Adrenal gland (tissue), 19 donors: ENCODE measurements at places on chromosomes 4 and X.

- DNase-seq: no peak
Observed at GRCh38 chr4:40908297-40908696, 158.5 kb downstream of the NSUN7 start.

DNA sequence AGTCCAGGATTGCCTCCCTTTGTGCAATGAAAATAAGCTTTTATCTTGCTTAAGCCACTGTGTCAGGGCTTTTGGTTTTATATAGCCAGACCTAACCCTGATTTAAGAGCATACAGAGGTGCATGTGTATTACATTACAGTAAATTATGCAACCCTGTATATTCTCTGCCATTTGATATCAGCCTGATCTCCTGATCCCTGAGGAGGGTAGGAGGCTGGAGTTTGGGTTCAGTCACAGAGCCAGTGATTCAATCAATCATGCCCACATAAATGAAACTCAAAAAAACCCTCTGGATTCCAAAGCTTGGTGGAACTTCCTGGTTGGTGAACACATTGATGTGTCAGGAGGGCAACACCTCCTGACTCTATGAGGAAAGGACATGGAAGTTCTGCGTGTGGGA lies 7.3 kb upstream of the KLHL8 start:
- no peak for DNase-seq

DNA sequence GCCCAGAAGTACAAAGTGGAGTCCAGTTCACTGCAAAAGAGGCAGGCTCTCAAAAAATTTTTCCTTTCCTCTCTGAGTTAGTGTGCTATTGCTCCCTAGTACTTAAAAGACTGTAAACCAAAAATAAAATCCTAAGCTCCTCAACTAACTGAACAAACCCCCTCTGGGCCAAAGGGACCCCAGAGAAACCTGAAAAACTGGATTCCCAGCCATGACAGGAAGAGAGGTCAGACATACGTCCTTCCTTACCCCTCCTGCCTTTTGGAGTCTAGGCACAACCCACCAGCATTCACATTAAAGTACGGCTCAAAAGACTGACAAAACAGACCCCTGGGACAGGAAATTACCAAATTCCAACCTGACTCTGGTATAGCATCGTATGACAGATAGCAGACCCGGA lies 957.9 kb upstream of the PRKX start:
- no peak for DNase-seq

DNA sequence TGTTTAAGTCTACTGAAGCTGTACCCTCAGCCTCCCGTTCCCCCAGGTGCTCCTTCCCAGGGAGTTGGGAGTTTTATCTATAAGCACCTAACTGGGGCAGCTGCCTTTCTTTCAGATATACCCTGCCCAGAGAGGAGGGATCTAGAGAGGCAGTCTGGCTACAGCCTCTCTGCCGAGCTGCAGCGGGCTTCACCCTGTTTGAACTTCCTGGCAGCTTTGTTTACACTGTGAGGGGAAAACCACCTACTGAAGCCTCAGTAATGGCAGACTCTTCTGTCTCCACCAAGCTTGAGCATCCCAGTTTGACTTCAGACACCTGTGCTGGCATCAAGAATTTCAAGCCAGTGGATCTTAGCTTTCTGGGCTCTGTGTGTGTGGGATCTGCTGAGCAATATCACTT lies 122.5 kb downstream of the MAGEE1 start:
- no peak for DNase-seq

DNA sequence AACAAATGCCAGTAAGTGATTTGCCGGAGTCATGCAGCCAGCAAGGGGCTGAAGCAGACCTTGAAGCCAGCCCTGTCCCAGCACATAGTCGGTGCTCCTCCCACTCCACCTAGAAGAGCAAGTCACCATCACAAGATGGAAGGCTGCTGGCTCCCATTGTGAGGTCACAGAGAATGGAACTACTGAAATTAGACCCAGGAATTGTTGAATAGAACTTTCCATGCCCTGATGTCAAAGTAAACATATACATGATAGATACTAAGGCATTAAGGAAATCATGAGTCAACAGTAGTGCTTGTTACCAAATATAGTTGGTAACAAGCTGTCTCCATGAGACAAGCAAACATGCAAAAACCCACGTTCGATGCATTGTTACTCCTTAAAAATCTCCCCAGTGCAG lies 177.1 kb upstream of the MID1 start:
- no peak for DNase-seq

DNA sequence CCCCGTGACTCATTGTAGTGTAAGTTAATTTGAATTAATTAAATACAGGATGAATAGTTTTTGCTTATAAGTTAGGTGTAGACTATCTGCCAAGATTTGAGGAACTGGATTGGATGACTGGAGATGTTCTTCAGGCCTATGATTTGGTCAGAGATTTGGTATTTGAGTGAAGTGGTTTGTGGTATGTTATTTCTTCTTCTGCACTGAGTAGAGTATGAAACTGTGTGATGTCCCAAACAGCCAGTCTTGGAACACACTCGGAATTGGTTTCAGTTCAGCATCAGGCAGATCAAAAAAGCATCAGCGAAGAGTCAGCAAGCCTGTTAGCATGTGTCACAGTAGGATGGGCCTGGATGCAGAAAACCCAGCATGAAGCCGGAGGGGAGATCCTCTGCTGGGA lies 294.1 kb downstream of the ARHGAP10 start:
- DNase-seq: no peak

DNA sequence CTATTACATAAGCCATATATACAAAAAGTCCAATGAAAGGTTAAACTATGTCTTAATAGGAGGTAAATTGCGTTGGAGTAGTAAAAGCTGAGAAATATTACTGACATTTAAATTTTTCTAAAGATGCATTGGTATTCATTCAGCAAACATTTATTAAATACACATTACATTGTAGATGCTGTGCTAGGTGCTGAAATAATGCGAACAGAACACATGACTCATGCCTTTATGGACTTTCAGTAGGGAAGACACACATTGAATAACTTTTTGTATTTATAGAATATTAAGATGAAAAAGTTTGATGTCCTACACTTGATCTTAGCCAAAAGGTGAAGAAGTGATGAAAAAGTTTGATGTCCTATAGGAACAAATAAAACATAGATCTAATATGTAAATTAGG lies 871.1 kb upstream of the SLIT2 start:
- DNase-seq: no peak

DNA sequence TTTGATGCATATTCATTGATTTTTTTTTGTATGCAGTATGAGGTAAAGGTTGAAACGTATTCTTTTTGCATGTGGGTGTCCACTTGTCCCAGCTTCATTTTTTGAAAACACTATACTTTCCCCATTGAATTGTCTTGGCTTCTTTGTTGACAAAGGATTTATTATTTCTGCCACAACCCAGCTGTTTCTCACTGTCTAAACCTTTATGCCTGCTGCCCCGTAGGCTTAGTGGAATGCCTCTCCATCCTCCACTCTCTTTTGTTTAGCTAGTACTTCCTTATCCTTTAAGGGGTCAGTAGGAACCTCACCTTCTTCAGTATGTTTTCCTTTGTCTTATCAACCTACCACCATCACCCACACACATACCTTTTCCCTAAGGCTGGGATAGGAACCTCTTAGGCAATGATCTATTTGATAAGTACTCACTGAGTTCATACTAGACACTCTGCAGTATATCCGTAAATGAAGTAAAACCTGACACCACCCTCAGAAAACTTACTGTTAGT lies 8.5 kb downstream of the FMR1 start:
- DNase-seq: no peak

DNA sequence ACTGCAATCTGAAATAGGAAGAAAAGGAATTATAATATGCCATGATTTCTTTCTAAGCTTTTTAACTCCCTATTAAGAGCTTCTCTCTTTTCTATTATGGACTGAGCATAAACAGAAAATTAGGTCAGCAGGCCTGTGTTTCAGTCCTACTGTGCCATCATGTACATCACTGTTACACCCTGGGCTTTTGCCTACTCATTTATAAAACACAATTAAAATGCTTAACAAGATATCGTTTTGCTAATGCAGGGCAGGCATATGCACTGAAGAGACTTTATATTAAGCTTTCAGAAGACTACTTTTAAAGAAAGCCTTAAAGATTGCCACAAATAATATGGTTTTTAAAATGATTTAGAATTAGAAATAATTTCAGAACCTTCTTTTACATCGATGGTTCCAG lies 828 bp upstream of the BBS12 start:
- no peak for DNase-seq

GRCh38 chrX:138756234-138756633 lies 44.7 kb upstream of the FGF13 start:
- DNase-seq: peak; percentile 38

DNA sequence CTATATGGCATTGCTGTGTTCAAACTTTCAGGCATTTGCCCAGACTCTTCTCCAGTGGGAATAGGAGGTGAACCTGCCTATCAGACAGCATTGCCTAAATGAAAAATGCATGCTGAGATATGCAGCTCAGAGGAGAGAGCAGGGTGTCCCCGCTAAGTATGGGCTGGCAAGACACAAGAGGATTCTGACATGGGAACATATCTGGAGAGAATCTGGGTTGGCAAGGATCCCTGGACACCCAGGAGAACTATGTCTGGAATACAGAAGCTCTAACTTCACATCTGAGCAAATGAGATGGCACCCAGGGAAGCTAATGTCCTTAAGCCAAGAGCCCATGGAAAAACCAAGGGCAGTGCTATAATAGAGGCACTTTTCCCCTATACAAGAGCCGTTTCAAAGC lies 18.4 kb downstream of the PPARGC1A start:
- no peak for DNase-seq

DNA sequence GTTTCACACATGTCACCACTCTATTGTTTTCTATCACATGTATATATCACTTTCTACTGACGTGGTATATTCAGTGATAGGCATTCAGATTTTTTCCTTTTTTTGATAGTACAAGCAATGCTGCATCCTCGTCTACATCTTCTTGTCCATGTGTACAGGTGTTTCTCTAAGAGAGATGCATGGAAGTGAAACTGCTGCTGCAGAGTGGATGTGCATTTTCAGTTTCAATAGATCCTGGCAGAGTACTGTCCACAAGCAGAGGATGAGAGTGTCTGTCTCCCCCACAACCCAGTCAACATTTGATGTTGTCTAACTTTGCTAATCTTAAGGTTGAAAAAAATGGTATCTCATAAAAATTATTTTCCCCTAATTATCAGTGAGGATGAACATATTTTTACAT lies 194.0 kb upstream of the CASK start:
- DNase-seq: no peak

- no peak for DNase-seq
Observed at GRCh38 chr4:24529555-24529954, 54.8 kb downstream of the DHX15 start.

- no peak for DNase-seq
Observed at GRCh38 chrX:15033917-15034316, 160.7 kb downstream of the MOSPD2 start.

DNA sequence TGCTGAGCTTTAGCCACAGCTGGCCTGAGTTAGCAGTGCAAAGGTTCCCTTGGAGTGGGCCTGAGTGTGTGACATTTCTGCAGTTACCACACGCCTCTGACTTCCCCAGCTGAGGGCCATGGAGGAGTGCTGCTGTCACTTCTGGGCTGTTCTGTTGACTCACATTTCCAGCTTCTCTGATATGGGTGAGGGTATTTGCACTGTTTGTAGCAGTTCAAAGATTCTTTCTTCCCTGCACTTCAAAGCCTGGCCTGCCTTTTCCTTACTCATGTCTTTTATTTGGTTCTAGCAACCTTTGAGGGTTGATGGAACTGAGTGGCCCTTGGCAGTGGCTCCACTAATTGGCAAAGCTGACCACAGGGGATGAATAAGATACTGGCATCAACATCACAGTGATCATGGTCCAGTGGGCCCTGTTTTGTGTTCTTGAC lies 26.4 kb upstream of the SCML1 start:
- no peak for DNase-seq

- no peak for DNase-seq
Observed at GRCh38 chr4:91754716-91755115, 549.0 kb upstream of the GRID2 start.

DNA sequence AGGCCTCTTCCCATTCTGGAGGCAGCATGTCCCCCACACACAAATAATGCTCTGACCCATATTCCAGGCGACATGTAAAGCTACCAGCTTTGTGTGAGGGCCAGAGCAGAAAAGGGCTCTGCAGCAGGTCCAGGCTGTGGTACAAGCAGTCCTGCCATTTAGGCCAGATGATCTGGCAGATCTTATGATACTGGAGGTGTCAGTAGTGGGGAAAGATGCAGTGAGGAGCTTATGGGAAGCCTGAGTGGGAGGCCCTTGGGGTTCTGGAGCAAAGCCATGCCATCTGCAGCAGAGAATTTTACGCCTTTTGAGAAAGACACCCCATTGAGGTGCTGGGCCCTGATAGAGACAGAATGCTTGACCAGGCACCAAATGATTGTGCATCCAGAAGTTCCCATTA lies 7.7 kb downstream of the SYN1 start:
- DNase-seq: no peak

DNA sequence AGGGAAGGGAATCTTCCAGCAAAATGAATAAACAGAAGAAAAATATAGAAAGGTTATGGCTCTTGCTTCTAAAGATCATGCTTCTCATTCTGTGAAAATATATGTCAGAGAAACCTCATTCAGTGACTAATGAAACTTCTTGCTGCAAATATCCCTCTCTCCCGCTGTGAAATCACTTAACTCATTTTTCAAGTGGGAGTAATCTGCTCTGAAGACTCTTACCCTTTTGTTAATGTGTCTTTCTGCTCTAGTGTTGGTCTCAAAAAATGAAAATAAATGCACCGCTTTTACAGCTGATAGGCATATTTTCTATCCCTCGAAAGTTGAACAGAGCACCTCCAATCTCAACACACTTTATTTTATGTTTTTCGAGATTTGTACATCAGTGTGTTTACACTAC lies 252.3 kb downstream of the NLGN4X start:
- DNase-seq: no peak

DNA sequence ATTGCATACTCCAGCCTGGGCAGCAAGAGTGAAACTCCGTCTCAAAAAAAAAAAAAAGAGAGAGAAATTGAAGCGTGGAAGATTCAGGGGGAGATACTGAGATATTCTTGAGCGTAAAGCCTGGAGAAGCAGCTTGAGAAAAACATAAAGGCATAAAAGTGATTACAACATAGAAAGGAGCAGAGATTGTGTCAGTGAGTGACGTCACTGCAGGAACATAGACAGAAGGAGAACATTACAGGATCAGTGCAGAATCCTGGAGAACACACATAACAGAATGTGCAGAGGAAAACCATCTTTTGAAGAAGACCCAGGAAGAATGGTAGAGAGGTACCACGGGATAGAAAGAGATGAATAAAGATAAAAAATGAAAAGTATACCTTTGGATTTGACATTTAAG lies 147.0 kb downstream of the APBB2 start:
- DNase-seq: no peak

DNA sequence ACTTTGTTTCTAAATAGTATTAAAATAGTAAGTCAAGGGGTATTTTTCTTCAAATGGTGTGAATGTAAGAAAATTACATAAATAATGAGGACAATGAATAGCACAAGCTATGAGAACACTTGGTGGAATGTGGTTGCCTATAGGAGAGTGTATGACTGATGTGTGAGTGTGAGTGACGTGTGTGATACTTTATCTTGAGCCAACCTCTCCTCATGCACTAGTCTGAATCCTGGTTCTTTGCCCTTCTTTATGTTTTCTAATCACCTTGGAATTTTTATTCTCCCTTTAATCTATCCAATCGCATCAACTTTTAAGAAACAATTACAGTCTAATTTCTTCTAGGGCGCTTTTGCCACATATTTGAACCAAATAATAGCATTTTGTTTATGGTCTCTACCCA lies 98.2 kb downstream of the YIPF7 start:
- no peak for DNase-seq
